ENCODE measurements at places on chromosomes 6 and 20.

DNA sequence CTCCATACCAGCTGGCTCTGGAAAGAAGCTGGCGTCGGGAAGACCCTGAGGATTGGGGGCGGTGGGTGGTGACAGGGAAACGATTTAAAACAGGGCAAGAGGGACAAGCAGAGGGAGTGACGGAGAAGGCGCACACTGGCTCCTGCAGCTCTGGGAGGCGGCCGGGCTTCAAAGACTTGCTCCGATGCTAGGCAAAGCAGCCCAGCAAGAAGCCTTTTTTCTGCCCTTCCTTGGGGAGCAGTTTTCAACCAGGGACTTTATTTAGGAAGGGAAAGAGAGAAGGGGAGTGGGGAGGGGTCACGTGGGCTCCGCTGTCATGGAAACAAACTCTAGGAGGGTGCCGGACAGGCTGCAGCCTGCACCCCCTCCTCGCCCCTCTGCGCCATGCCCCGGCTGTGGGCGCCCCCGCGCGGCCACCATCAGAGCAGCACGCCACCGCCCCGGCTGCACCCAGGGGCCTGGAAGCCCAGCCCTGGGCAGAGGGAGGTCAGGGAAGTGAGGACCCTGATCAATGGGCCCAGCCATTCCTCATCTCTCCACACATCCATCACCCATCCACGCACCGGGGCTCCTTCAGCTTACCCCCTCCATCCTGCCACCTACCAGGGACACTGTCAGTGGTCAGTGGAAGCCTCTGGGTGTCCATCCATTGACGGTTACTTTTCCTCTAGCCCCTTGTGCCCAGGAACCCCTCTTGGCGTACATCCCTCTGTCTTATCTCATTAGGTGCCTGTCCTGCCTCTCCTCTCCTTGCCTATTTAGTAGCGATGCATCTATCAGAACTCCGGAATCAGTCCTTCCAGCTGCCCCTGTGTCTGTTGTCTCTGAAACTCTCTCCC, 66.6 kb upstream of the CCDC167 start:
- DNase-seq, result peak; percentile 61

DNA sequence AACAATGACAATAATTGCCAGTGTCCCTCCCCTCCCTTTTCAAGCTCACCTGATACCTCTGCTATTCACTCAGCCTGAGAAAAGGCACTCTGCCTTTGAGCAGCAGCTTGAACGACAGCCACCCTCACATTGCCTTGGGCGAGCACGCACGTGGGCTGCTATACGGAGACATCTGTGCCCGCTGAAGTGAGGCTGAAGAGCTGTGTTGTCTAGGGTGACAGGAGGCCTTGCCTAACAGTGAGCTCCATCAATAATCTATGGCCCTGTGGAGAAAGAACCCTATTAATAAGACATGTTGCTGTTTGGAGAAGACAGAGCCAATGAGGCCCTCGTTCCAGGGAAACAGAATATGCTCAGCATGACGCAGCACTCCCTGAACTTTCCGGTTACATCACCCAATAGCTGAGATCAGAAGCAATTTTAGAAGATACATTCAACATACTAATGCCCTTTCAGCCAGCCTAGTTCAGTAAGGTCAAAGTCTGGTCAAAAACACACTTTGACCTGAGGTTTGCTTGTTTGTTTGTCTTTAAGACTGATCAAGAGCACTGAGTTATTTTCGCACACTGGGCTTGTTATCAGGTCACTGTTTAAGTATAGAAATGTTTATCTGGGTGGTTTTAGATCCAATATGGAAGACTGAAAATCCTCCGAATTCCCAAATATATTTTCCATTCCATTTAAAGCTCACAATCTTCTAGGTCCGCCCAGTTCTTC, 30.6 kb downstream of the RBM24 start:
- peak; percentile 50 for DNase-seq

DNA sequence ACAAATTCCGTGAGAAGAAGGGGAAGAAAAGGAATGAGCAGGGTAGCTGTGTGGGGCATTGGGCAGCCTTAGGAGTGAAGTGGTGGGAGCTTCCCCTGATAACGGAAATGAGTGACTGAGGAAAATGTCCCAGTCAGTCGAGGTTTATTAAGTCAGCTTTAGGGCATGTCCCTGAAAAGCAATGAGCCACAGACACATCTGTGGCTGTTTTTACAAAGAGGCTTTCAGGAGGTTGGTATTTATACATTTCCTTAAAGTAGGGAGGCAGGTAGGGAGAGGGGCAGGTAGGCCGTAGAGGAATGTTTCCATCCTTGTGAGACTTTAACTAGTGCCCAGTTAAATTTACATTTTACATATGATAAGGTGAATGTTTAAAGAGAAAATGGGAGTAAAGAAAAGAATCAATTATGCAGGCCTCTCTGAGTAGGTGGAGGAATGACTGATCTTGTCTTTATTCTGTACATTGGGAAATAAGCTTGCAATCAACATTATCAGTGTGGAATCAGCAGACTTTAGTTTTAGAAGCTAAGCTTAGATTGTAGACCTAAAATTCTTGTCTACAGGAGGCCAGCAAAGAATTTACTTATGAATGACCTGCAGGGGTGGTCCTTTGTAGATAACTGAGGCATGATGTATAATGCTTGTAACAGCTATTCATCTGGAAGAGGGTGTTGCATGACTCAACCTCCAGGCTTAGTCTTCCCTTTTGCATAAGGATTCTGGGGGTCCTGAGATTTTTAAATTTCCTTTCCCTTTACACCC, 18.5 kb downstream of the SLC22A2 start:
- DNase-seq, result no peak

- no peak for DNase-seq
Measured at GRCh38 chr6:44856479-44856878, 469.0 kb downstream of the CDC5L start.

DNA sequence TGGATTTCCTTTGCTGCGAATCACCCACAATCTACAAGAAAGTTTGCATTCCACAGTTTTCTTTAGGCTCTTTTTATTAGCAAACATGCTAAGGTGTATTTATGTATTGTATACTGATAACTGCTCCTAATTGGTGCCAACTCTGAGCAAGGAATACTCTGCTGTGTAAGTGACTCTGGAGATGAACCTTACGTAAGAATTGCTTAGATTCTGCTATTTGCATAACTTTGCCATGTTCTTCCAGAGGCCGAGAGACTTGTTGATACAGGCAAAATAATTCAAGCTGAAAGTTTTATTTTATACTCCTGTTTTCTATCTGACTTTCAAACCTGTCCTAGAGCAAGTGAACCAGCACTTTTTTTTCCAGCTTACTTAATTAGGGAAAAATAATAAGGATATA, 461.3 kb downstream of the GJA1 start:
- DNase-seq, result no peak

DNA sequence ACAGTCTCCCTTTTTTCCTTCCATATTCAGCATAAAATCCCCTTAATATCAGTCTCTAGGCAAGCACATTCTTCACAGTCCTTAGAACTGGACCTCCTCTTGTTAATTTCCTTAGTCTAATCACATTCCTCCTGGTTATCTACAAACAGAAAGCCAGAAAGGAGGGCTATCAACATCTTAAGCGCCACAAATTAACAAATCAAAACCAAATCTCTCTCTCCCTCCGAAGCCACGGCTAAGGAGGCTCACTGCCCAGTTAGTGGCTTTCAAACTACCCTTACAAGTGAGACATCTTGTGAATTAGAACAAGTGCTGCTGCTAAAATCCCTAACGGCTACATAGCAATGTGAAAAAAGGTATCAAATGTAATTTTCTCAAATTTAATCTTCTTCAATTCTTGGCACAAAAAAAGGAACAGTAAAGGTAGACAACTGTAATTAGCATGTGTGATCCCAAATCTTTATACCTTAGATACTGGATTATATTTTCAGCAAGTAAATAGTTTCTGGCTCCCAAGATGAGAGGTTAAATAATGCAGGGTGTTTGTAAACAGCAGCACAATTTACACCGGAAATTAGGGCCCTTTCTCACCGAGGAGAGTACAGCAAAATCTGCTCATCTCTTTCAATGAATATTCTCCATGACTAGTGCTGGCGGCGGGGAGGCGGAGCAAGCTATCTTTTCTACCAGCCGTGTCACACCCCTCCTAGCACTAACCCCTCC, 1.4 kb upstream of the TRIM39 start:
- peak; percentile 63 for DNase-seq

DNA sequence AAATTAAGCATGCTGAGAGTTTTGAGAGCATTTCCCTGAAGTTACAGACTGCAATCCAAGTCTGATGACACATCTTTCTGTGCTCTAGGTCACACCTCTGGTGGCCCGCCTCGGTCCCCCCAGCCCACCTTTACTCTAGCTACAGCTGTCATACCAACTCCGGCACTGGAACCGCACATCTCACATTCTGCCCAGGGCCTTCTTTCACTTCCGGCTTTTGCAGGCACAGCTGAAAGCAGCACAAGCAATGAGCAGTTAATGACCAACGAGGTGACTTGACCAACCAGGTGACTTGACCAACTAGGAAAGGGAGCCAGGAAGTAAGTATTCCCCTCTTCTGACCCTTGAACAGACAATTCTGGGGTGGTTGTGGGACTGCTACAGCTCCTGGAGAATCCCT, 88.6 kb upstream of the MOCS1 start:
- no peak for DNase-seq

GRCh38 chr6:138600726-138601125, 101.4 kb upstream of the NHSL1 start:
- no peak for DNase-seq

All from head of caudate nucleus (tissue), 42 donors.